ENCODE measurements at places on chromosomes 7 and 10. TPM values are rescaled to one million over a fixed set of nuclear protein-coding genes. Genes with fewer than 3 reads are reported as not detected.

Gene CYP26C1
- total RNA-seq: not detected

Gene UNCX
- not detected for total RNA-seq

Gene ABCC2
- total RNA-seq: 13.2 TPM

Gene GIMAP2
- 9.1 TPM for total RNA-seq

Gene PRKG1
- not detected for total RNA-seq

Gene ADIRF
- 0.49 TPM for total RNA-seq

Gene FEZF1
- not detected for total RNA-seq

Data from RPMI7951 (cell line).